ENCODE measurements at places on chromosomes 16 and 17. TPM values are rescaled to one million over a fixed set of nuclear protein-coding genes. Genes with fewer than 3 reads are reported as not detected.

DNA sequence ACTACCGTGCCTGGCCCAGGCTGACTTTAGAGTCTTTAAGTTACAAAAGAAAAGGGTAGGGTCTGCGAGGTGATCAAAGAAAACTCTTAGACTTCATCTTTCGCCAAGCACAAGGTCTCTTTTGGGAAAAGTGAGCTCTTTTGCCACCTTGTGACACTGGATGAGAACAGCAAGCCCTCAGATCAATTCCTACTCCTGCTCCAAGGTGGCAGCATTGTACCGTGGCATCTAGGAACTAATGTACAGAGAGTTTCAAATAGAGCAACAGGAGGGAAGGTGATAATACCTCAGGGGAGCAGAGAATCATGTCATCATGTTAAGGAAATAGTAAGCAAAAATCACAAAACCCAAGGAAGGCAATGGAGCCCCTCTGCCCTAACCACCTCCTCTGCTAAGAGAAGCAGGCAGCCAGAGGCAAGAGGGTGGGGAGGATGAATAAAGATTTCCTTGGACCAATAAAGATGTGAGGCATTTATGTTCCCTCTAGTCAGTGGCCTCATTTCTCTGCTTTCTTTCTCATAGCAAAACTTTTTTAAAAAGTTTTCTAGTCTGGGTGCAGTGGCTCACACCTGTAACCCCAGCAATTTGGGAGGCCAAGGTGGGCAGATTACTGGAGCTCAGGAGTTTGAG is 2.1 kb upstream of the C17orf78 start:
- DNase-seq, result peak; percentile 87

GRCh38 chr17:64992325-64992802 is 64.2 kb downstream of the GNA13 start:
- DNase-seq, result peak; percentile 52

DNA sequence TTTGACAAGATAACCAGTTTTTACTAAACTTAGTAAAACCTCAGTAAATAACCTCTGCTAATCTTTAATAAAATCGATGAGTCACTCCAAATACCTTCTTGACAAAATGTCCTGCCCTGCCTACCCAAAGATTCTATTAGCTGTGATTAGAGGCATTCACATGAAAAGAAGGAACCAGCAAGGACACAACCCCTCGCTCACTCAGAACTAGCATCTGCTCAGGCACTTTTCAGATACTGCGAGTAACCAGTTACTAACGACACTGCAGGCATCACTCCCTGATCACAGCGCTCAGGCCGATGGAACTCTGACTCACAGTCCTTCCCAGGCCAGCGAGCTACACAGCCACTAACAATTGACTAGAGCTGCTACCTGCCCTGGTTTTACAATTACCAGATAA is 24.3 kb downstream of the PELP1 start:
- peak; percentile 79 for DNase-seq

GRCh38 chr17:40582328-40582901 is 17.1 kb upstream of the CCR7 start:
- no peak for DNase-seq

- DNase-seq, result no peak
These were observed 40.5 kb downstream of the DCUN1D3 start for GRCh38 chr16:20859699-20860098.

DNA sequence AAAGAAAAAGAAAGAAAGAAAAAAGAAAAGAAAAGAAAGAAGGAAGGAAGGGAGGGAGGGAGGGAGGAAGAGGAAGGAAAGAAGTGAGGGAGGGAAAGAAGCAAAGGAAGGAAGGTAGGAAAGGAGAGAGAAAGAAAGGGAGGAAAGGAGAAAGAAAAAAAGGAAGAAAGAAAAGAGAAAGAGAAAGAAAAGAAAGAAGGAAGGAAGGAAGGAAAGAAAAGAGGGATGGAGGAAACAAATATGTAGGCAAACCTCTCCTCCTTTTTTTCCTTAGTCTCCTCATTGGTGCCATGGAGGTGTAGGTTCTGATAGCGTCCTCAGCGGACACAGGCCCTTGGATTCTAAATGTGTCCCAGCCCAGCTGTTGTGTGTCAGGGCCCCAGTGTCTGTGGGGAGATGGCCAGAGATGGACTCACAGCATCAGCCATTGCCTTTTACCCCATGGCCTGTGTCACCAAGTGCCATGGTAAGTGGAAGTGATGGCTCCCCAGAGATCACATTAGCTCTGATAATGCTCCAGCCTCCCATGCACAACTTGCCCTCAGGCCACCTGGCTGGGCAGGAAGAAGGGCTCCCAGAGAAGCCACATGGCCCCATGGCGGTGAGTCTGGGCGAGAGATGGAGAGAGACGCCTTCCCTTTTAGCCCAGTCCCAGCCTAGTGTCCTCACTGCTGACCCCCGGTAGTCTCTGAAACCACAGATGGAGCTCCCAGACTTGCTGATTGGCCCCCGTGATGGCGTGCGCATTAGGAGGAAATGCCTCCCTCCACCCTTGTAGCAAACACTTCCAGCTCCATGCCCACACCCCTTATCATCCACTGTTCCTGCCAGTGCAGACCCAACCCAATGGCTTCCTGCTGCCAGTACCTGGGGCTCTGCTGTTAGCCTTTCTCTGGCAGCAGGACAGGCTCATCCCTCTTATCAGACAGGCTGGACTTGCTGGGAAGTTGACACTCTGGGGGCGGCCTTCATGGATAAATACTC is 3.7 kb upstream of the SLC6A2 start:
- no peak for DNase-seq

GRCh38 chr17:78993241-78993956 is 13.7 kb upstream of the LGALS3BP start:
- DNase-seq, result peak; percentile 41

- peak; percentile 39 for DNase-seq
These were observed 1.1 kb downstream of the PHF12 start for GRCh38 chr17:28950017-28950751.

GRCh38 chr17:40596261-40596919 is 31.1 kb upstream of the CCR7 start:
- peak; percentile 10 for DNase-seq

GRCh38 chr17:76623271-76624146 is 20.0 kb downstream of the ST6GALNAC1 start:
- DNase-seq, result peak; percentile 60

- no peak for DNase-seq
These were observed 82.3 kb downstream of the NT5M start for GRCh38 chr17:17385491-17385890.

- DNase-seq, result no peak
These were observed 20.9 kb downstream of the LITAFD start for GRCh38 chr16:8903004-8903403.

Gene EXOC3L1
- not detected for total RNA-seq
